Stimulated activated CD4-positive, alpha-beta T cell treated with anti-CD3 and anti-CD28 coated beads, Interleukin-1b, Interleukin-23, amount 100 ng/mL, for 1 hour (primary cell): ENCODE measurements at places on chromosomes 1 and 21.

- no peak for DNase-seq
Observed at GRCh38 chr1:202405928-202406327, 57.4 kb downstream of the PPP1R12B start.

- no peak for DNase-seq
Observed at GRCh38 chr1:214897581-214897980, 185.0 kb upstream of the KCNK2 start.

- no peak for DNase-seq
Observed at GRCh38 chr21:36959020-36959835, 7.2 kb downstream of the HLCS start.

DNA sequence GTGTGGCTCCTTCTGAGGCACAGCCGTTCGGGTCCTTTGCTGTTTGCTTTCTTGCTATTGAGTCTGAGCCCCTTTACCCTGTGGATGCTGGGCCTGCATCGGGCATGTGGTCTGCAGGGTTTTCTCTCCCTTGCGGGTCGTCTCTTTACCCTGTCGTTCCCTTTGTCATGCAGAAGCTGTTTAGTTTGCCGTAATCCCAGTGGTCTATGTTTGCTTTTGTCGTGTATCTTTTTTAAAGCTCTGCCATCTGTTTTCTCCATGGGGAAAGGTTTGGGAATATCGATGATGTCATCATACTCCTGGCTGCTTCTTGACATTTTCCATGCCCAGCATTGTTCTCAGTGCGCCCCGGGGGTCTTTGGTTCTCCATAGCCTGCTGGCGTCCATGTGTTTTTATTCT, 68.2 kb downstream of the AGPAT3 start:
- DNase-seq = no peak

DNA sequence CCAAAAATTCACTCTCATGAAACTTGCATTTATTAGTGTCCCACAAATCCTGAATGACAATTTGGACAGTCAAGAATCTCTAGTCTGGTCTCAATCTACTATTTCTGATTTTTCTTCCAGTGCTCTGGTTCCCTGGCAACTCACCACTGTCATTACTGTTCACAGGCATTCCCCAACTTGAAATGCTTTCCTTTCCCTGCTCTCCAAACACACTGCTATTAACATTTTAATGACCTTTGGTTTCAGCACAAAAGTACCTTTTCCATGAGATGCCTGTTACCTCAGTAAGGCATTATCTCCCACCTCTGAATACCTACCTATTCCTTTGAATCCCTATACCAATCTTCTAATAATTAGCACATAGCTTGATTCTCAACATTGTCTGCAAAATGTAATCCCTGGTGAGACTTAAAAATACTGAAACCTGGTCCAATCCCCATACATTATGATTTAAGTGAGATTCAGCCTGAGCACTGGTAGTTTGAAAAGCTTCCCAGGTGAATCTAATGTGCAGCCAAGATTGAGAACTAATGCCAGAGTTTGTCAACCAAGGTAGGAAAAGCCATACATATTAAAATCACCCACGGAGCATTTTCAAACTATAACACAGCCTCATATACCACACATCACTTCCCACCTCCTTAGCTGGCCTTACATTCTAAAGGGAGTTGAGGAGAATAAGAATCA, 11.7 kb upstream of the ANGPTL3 start:
- no peak for DNase-seq

DNA sequence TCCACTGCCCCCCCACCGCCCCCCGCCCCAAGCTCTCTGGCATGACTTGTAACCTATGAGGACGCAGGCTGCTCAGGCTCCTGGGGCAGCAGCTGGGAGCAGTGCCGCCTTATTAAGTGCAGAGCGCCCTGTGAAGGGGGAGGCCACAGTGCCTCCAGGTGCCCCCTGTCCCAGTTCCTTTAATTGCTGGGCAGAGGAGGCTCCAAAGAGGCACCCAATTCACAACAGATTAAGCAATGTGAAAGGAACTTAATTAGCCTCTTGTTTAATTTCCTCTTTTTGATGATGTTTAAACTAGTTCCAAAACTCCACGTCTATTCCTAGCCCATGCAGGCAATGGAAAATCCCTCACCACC, 3.0 kb downstream of the RXFP4 start:
- no peak for DNase-seq

DNA sequence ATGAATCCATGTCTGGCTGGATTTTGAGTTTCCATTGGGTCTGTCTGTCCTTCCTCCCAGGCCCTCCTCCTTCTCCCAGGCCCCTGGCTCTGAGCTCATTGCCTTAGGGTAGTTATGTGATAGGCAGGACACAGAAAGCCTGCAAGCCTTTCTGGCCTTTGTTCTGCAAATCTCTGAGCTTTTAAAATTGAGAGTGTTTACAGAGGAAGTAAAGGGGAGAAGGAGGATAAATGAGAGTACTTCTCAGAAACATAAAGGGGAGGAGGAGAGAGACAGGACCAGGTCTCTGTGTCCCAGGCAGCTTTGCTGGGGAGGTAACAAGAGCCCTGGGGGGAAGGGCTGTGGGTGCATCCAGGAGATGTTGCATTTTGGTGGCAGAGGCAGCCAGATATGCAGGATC, 126.7 kb downstream of the FOXD2 start:
- no peak for DNase-seq

- DNase-seq = no peak
Observed at GRCh38 chr1:86388777-86389176, 7.3 kb downstream of the ODF2L start.

DNA sequence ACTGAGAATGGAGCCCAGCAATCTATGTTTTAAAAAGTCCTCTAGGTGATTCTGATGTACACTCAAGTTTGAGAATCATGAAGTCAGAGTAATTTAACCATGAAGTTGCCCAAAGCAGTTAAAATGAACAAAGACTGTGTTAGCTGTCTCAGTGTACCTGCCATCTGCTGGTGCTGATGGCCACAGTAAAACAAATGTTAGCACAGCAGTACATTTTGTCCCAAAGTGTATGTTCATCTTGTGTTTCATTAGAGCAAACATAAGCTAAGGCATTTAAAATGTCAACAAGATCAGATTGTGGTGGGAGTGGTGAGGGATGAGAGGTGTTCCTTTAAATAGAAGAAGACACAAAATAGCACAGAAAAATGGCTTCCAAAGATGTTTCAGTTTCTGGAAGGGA, 31.1 kb downstream of the FYB2 start:
- no peak for DNase-seq

DNA sequence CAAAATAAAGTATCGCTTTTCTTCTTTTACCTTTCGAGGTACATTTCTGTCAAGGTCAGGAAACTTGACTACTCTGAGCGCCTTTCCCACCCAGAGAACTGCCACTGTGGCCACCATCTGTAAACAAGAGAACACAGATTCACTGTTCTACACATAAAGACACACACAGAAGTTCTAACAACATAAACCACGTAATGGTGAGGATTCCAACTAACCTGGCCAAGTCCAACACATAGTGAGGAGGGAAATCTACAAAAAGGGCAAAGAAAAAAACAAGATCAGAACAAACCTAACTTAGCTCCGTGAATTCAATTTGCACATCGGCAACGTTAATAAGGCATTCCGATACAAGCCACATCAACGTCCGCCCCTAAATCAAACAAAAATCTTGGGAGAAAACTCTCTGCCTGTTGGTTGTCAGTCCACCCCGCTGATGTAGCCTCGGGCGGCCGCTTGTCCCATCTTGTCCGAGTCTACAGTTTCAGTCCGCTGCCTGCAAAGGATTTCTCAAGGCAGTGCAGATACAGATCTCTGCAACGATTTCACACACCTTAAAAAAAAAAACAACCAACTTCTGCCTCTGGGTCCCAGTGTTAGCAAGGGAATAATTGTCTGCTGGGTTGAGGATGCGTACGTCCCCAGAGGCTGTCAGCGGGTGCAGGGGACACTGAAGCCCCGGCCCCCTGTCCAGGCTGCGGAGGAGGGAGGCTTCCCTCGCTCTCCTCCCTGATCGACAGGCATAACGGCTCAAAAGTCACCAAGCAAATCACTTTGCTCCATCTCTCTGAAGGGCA, 1.0 kb downstream of the SLC35D1 start:
- DNase-seq = no peak

DNA sequence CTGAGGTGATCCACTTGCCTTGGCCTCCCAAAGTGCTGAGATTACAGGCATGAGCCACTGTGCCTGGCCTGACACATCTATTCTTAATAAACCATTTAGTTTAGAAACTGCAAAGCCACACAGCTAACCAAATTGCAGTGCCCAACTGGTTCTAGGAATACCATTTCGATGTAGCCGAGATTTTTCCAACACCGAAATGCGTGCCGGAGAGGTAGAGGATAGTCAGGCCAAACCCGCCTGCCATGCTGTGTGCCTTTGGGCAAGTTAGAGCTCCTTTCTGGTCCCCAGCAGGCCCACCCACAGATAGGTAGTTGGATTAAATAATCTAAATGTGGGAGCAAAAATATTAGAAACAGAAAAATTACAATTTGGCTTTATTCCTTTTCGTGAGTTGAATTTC, 254.4 kb downstream of the FOXD2 start:
- no peak for DNase-seq
